ENCODE measurements at places on chromosomes 11 and 22.

DNA sequence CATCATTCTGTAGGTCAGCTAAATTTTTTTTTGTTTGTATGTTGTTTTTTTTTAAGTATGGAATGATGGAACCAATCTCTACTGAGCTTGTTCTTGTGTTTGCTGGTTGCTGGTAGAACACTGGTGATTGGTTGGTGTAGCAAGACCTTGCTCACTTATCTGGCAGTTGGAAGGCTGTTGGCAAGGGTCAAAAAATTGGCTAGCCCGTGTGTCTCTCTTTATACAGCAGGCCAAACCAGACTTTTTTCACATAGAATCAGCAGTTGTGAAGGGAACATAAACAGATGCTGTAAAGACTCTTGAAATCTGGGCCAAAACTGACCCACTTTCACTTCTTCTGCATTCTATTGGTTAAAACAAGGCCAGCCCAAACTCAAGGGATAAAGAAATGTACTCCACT is 2026.5 kb downstream of the LRRC4C start:
- DNase-seq, result no peak

DNA sequence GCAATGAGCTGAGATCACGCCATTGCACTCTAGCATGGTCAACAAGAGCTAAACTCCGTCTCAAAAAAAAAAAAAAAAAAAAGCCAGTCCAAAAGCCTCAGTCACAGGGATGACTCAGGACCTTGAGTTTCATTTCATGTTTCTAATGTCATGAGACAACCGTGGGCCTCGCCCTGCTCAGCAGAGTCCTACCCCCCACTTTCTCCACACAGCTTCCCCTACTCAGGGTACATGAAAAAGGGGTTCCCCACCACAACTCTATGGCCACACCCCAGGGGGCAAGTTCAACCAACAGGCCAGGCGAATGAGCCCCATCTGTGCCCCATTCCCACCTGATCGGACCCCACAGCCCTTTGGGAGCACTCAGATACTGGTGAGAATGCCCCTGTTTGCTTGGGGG is 24.3 kb upstream of the ADA2 start:
- no peak for DNase-seq

DNA sequence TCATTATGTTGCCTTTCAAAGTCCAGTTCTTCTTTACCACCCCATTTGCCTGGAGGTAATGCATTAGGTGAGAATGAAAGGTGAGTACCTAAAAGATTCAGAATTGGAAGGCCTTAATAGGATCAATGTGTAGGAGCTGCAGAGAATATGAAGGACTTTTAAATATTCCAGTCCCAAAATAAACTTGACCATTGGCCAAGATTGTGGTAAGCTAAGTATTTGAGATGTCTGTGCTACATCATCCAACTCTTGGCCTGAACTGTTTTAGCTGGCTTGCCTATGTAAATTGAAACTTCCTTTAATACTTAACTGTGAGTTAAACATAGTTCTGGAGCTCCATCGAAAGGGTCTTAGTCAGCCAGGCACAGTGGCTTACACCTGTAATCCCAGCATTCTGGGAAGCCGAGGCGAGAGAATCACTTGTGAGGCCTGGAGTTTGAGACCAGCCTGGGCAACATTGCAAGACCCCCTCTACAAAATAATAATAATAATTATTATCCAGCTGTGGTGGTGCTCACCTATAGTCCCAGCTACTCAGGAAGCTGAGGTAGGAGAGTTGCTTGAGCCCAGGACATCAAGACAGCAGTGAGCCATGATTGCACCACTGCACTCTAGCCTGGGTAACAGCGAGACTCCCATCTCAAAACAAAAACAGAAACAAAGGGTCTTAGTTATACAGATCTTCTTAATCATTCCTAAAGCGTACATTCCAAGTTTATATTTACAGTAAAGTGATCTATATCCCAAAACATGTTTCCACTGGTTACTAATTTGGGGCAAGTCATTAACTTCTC is 29.8 kb downstream of the MTMR3 start:
- no peak for DNase-seq

DNA sequence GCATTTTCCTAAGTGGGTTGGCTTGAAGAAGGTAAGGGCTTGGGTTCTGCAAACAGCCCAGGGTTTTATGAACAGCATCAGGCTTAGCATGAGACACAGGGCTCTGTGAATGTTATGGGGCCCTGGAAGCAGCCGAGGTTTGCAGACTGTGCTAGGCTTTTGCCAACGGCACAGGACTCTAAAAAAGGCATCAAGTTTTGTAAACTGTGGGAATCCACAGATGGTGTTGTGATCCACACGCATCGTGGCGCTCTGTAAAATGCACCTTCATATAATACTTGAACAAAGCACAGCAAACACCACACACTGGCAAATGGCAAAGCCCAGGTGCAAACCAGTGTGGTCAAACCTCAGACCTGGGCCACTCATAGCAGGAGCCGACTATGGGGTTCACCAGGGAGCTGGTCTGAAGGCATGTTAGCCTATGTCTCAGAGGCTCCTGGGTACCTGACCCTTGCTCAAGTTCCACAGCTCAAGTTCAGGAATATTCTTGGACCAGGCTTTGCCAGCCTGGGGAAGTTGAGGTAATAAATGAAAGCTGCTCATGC is 2.4 kb upstream of the SLCO2B1 start:
- no peak for DNase-seq

DNA sequence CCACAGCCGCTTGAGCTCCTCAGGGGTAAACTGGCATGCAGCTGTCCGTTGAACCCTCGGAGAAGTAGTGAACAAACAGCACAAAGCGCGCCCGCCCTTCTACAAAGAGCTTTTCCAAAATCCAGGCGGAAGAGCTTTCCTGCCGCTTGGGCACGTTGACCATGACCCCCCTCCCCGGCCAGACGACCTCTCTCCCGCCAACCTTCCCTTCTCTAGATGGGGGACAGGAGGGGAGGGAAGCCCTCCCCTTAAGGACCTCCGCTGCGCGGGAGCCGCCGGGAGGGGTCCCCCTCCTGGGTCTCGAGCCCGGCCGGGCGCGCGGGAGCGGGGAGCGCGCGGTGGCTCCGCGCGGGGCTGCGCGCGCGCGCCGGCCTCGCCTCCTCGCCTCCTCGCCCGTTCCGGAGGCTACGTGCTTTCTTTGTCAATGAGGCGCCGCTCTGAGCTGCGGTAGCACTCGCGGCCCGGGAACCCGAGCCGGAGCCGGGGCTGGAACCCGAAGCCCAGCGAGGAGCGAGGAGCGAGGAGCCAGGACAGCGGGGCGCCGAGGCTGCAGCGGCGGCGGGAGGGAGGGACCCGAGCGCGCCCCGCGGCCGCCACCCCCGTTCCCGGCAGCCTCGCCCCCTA is 118.6 kb downstream of the HIPK3 start:
- DNase-seq, result no peak

GRCh38 chr11:55719608-55720160 is 53.6 kb upstream of the OR5D13 start:
- no peak for DNase-seq

- no peak for DNase-seq
Measured at GRCh38 chr11:55106391-55106790, 155.6 kb upstream of the TRIM48 start.

- no peak for DNase-seq
Measured at GRCh38 chr22:30333707-30334087, 7.0 kb upstream of the TBC1D10A start.

DNA sequence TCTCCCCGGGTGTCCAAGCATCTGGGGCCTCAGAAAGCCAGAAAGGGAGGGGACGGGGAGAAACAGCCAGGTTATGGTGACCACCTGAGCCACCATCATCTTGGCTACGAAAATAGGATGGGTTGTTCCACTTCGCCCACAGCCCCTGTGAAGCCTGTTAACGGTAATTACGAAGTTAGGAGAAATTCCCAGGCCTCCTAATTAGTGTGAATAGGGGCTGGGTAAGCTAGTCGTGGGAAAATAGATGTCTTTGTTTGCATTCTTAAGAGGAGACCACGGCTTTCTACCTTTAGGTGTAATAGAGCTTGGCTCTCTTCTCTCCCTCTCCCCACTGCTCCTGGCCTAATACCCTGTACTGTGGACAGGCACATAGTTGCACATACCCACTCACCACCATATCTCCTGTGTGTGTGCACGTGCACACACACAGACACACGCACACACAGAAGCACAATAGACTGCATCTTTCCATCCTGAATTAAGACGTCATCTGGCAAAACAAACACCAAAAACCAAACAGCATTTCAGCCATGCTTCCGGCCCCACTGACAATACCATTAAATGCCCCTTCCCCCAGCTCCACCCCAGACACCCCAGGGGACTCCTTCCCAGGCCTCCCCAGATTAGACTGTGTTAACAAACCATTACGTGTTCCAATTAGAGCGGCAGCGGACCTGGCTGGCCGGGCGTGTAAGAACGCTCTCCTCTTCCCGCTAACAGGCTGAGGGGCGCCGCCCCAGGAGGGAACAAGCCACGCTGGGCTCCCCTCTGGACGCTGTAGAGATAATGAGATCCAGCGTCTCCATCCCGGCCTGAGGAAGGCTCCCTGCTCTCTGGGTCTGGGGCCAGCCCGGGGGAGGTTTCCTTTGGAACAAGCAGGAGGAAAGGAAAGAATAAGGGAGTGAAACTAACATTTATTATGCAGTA is 72.8 kb downstream of the TP53I11 start:
- DNase-seq, result no peak

GRCh38 chr11:131588057-131588456 is 217.6 kb downstream of the NTM start:
- no peak for DNase-seq

Data from globus pallidus (tissue), 1 donor.